ENCODE measurements at places on chromosomes 6 and 20.
A peak's percentile ranks its signal among the peaks of the same experiment; 100 is the strongest.

- DNase-seq = no peak
Observed at GRCh38 chr6:6362056-6362840, 41.8 kb upstream of the F13A1 start.

DNA sequence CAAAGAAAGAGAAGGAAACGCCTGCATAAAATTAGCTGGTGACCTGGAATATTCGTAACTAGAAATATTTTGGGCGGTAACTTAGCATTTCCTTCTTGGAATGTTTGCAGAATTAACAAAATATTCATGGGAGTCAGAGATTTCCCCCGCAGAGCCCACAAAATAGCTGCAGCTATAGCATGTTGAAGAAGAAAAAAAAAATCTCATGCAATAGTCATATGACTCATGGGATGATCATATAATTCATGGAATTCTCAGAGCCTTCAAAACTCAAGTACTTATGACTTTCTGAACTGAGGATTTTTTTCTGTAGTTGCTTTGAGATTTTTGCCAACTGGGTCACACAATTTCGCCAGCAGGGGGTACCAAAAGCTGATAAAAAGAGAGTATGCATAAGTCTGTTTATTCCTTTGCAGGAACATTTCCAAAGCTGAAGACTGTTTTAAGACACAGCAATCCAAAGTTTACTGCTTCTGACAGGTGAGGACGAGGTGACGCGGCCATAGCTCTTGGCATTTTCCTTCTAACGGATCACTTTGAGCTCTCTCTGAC, 586.0 kb upstream of the CHD6 start:
- no peak for DNase-seq

- DNase-seq = no peak
Observed at GRCh38 chr6:44258921-44259320, 1.6 kb upstream of the SLC35B2 start.

DNA sequence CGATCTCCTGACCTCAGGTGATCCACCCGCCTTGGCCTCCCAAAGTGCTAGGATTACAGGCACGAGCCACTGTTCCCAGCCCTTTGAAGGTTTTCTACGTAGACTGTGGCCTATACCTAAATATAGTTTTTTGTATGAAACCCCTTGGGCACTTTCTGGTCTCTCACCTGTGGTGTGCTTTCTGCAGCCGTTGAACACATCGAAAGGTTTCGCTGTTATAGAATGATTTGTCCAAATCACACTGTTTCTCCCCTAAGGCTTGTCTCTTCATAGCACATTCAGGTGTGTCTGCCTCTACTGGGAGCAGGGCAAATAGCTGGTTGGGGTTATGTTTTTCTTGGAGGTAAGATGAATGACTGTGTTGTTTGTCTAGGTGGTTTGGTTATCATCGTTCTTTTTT, 597.9 kb downstream of the RNF144B start:
- DNase-seq = no peak

GRCh38 chr6:112951829-112952228, 604.7 kb downstream of the RFPL4B start:
- no peak for DNase-seq

GRCh38 chr6:46796848-46797580, 3.8 kb downstream of the MEP1A start:
- DNase-seq = peak; percentile 14

- no peak for DNase-seq
Observed at GRCh38 chr6:166492092-166492741, 94.3 kb downstream of the RAMACL start.
